ENCODE measurements at places on chromosomes 6 and 20.

- no peak for DNase-seq
Observed at GRCh38 chr20:25288291-25289181, 40.7 kb downstream of the PYGB start.

DNA sequence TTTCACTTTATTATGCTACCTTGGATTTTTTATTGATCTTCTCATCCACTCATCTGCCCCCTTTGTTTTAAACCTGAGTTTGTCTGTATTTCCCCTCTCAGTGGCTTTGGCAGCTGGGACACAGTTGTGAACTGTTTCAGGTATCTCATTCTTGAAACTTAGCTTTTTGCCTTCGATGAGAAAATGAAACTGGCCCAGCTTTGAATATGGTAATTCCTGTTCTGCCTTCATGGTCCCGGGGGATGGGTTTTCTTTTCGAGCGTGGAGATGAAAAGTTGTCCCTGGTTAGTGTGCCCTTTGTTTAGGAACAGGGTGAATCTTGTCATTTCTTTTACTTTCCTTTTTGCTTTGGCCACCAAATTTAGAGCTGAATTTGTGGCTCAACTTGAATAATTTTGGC, 25.6 kb downstream of the DHX35 start:
- no peak for DNase-seq

DNA sequence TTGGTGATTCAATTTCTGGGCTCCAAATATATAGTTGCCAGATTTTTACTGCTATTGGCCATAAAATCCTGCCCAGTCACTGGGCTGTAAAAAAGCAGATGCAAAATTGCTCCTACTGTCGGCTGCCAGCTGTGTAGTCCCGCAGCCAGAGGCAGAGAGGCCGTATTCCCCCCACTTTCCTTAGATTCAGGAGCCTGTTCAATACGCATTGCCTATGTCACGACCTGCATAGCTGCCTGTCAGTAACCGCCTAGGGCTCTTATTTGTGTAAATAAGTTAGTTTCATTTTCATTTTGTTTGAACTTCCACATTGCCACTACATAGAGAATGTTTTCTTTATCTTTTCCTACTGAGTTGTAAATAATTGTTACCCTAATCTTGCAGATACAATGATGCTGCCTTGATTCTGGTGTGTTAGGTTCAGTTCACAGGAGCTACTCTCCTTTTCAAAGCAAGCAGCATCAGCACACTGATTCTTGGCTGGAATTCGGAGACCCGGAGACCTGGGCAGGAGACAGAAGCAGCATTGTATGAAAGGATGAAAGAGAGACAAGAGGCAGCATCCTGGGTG, 46.0 kb upstream of the UST start:
- DNase-seq, result no peak

- peak; percentile 36 for DNase-seq
Observed at GRCh38 chr20:8749986-8750385, 318.9 kb upstream of the PLCB4 start.

DNA sequence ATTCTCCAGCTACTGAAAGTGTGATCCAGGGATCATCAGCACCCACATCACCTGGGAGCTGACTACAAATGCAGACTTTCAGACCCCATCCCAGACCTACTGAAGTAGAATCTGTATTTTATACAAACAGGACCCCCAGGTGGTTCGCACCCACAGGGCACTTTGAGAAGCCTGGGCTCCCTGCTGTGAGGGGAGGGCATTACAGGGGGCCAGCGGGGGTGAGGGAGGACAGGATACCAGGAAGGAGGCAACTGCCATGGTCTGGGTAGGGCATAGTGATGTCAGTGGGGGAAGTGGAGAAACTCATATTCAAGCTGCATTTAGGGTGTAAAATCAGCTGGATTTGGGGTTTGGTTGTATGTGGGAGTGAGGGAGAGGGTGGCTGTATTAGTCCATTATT, 2.0 kb upstream of the ADA start:
- DNase-seq, result no peak

DNA sequence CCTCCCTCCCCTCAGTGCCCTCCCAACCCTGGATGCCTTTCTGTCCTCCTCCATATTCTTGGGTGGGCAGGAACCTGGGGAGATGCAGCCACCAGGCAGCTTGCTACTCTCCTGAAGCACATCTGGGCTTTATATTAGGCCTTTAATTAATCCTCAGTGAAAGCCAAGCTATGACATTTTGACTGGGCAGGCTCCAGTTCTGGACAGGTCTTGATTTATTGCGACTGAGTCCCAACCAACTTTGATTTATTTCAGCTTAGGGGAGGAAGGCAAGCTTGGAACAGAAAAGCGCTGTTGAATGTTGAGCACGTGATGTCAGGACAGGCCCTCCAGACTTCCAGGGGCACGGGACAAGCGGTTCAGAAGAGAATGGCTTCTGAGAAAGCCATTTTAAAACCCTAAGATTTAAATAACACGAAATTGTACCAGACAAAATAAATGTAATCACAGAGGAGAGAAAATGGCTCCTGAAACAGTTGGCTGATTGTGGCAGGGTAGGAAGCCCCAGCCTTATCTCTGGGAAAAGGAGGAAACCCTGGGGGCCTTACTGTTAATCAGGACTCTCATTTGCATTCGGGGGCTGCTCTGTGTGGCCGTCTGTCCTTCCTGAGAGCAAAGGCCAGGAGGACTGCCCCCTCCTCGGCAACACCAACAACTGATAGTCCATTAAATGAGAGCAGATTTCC, 294.2 kb downstream of the FOXC1 start:
- no peak for DNase-seq

- DNase-seq, result peak; percentile 86
Observed at GRCh38 chr6:85923013-85923430, 280.3 kb upstream of the SYNCRIP start.

DNA sequence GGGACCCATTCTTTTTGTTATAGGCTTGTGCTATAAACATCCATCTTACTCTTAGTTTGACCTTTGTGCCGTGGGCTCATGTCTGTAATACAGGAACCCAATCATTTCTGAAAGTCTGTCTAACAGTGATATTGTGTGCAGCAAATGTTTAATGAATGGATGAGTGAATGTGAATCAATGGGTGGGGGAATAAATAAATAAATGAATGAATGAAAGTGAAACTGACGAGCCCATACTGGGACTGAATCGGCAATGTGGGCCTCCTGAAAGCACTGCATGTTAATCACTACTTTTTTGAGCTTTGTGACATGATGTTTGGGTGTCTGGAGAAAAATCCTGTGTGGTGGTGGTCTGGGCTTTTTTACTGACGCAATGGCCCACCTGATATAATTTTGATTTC, 175.0 kb downstream of the GMPR start:
- DNase-seq, result no peak

DNA sequence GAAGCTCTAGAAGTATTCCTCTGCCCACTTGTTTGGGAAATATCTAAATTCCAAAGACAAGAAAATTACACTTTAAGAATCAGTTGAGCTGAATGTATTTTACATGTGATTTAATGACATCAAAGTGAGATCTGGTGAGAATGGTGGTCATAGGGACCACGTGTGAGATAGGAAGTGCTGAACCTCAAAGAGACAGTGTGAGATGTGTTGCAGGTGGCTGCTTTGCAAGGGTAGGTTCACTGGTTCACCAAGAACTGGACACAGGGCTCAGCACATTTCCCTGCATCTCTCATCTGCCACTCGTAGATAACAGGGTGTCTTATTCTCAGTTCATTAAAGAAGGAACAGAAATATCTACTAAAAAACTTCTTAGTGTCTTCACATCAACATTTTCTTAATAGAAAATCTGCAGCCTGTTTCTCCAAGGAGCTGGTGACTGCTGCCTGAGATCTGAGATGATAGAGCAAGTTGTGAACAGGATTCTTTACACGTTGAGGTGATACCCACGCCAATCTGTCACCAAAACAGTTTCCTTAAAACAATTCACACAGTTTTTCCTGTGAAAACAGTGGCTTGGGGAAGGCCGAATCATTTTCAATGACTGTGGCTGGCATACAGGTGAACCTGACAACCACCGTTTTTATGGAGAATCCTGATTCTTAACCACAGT, 7.2 kb downstream of the CCR6 start:
- DNase-seq, result no peak

- no peak for DNase-seq
Observed at GRCh38 chr20:5973971-5974370, 23.5 kb downstream of the MCM8 start.

DNA sequence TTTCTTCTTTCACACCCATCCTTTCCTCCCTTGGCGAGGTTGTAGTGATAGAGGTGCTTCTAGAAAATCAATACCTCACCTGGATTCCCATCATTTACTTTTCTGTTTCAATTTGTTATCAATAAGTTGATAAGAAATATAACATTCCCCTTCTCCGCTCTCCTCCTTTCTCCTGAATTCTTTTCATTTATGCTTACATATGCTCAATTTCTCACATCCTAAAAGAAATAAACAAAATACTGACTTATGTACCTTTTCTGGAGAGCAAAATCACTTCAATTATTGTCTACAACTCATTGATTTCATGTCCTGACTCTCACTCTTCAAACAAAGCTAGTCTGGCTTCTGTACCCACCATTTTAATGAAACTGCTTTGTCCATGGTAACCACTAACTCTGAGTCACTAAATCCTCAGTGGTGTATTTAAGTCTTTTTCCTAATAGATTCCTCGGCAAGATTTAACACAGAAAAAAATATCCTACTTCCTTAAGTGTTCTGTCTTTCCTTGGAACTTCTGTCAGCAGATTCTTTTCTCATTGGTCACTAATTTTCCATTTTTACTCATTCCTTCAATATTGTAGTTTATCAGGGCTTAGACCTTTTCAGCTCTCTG, 289.6 kb downstream of the RFPL4B start:
- no peak for DNase-seq

- DNase-seq, result no peak
Observed at GRCh38 chr6:40419377-40419776, 167.8 kb downstream of the LRFN2 start.

DNA sequence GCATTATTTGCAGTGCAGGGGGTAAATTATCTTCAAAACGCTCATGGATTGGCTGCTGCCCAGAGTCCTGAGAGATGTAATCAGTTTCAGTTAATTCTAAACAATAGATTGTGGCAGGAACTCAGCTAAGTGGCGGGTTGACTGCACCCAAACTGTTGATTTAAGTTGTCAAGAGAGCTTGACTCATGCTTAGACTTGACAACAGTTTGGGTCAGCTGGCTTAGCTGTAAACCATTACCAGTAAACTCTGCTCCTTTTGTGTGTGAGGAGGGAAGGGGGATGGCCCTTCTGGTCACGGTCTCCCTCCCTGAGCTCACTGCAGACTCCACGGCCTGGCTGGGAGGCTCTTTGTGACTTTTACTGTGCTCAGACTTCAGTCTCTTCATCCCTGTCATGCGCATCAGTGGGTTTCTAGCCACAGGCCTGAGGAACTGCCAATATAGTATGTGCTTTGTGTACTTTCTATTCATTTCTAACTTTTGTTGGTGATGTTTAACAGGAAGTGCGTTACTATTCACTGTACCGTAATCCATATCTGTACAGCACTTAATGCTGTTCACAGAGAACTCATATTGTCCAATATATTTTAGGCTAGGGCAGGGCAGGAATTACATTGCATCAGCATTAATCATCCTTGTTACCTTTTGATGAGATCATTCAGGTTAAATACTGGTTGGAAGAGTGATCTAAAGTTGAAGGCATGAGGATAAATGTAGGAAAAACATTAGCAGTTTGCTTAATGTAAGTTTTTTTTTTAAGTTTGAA, 488.3 kb downstream of the CDKAL1 start:
- DNase-seq, result peak; percentile 11

DNA sequence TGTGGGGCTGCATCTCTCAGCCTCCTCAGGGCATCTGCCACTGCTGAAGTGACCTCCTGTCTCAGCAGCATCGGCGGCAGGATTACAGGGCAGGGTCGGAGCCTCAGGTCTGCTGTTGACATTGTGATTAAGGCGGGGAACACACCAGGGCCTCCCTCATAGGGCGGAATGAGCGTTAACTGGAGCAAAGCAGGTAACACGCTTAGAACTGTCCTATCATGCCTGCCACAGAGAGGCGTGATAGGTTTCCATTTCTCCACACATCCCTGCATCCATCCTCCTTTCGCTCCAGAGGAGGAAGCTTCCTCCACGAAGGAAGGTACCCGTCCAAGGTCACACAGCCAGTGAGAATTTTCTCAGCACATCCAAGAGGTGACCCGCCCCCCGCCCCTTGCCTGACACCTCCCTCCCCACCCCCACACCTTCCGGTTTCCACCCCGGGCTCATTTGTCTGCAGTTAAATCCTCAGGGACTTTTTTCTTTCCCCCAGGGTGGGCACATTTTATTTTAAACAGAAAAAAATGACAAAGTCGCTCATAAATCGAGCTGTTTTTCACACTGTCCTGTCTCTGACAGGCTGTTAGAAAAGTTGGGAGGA, 200.8 kb downstream of the TFAP2C start:
- DNase-seq, result no peak

DNA sequence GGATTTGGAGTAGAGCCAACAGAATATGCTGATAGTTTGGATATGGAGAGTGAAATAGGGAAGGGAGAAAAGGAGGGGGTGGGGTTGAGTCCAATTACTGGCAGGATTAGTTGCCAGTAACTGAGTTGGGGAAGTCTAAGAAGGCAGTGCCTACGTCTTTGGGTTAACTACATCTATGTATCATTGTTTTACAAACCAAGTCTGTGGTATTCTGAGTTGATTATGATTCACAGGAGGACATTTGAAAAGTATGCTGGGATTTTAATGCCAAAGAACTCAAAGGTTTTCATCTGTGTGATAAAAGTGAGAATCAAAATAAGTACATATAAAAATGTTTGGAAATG, 14.7 kb downstream of the DSE start:
- DNase-seq, result peak; percentile 12

DNA sequence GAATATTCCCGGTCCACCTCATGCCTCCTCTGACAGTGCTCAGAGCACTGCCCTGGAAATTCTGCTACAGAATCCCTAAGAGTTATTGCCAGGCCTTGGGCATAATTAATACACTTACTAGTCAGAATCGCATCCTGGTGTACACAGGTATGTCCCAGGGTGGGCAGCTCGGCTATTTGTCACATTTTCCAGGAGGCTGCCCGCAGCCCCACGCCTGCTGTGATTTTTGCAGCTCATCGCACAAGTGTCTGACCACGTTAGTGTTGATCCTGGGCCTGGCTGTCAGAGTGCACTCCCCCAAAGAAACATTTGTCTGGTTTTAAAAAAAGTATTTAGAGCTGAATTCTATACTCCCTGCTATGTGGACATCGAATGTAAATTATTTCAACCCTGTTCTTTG, 105.4 kb downstream of the CD83 start:
- DNase-seq, result no peak

DNA sequence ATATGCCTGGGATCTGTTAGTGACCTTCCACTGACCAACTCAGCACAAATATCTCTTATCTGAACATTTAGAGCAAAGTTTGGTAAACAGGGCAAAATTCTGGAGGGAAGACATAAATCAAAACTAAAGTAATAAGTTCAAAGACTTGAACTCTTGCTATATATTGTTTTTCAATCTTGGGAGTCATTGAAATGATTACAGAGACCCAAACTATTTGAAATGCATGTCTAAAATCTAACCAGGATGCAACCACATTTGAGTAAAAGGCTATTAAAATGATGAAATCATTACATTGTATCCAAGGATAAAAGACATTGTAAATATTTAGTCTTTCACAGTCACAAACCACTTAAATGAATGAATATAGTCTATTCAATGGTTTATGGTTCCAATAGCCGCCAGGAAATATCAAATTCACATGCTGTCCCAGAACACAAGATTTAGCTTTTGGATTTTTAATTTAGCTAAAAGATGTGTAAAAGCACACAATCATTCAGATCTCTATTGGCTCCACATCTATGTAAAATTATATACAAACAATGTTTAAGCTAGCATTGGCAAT, 256.6 kb upstream of the EPHA7 start:
- DNase-seq, result no peak

Data from RKO (cell line).